ENCODE measurements at places on chromosomes 16 and 17. TPM values are rescaled to one million over a fixed set of nuclear protein-coding genes. Genes with fewer than 3 reads are reported as not detected.

GRCh38 chr16:1614456-1615102, 2.4 kb downstream of the CRAMP1 start:
- DNase-seq: peak; percentile 85

GRCh38 chr16:87834668-87835473, 34.4 kb downstream of the SLC7A5 start:
- DNase-seq: no peak

GRCh38 chr16:68792465-68793324, 50.6 kb upstream of the TANGO6 start:
- no peak for DNase-seq

DNA sequence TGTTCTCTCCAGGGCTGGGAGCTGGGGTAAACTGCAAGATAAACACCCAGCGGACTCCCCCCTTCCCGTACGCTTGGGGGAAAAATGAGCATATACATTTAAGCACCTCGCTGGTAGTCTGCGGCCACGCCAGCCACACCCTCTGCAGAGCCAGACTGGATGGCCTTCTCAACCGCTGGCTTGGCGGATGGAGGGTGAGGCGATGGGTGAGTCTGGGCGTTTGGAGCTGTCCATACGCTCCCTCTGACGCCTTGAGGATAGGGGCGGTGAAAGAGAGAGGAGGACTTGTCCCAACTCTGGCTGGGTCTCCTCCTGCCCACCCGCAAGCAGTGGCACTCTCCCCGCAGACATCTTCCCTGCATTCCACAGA, 1.0 kb downstream of the ITGA3 start:
- peak; percentile 73 for DNase-seq

DNA sequence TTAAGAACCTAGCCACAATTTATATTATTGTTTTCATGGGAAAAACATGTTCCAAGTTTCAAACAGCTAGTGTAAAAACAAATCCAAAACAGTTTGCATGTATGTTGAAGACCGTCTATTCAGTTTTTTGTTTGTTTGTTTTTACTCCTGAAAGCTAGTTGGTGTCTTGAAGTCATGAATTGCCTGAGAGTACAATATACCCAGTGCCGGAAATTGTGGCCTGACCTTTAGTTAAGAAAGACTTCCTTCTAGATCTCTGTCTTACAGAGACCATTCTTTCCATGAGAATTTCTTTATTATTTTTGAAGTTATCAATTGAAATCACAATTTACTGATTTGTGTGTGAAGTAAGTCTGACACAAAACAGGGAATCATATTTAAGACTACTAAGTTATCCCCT, 474.8 kb downstream of the KCNJ2 start:
- DNase-seq: no peak

DNA sequence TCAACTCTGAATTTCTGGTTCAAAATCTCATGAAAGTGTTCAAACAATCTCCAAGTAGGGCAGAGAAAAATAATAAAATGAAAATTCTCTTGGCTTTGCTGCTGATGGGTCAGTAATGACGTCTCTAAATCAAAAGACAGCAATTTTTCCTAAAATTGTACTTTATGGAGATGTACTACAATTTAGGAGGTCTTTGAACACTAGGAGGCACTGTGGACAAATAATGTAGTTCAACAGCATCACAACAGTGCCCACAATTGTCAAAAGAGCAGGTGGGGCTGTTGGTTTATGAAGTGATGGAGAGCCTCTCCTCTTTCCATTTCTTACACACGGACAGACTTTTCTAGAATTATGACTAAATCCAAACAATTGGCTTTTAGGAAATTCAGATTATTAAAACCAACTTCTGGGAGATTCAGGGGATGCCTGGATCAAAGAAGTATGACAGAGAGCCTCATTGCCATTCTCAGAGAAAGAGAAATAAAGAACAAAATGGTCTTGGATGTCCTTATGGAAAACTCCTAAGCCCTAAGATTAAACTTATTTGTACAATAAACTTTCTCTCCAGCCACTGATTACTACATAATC, 23.8 kb downstream of the EZH1 start:
- DNase-seq: peak; percentile 67

DNA sequence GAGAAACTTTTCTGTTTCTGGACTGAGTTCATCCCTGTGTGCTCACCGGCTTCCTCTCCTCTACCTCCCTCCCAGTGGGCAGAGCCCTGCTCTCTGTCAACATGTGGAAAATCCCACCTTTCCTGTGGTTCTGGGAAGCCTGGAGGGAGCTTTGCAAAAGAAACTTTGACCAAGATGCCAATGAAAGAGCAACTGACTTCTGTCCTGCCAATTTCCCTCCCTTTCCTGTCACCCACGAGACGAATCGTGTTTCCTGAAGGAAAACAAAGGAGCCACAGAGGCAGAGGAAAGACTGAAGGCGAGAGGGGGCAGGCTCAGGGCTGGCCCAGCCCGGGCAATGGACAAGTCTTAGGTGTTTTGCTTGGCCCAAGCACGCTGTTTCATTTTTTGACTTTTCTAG, 82.8 kb downstream of the PLCG2 start:
- no peak for DNase-seq

Gene TSR1
- 70.1 TPM for total RNA-seq

Gene PRR35
- total RNA-seq: 0.85 TPM

DNA sequence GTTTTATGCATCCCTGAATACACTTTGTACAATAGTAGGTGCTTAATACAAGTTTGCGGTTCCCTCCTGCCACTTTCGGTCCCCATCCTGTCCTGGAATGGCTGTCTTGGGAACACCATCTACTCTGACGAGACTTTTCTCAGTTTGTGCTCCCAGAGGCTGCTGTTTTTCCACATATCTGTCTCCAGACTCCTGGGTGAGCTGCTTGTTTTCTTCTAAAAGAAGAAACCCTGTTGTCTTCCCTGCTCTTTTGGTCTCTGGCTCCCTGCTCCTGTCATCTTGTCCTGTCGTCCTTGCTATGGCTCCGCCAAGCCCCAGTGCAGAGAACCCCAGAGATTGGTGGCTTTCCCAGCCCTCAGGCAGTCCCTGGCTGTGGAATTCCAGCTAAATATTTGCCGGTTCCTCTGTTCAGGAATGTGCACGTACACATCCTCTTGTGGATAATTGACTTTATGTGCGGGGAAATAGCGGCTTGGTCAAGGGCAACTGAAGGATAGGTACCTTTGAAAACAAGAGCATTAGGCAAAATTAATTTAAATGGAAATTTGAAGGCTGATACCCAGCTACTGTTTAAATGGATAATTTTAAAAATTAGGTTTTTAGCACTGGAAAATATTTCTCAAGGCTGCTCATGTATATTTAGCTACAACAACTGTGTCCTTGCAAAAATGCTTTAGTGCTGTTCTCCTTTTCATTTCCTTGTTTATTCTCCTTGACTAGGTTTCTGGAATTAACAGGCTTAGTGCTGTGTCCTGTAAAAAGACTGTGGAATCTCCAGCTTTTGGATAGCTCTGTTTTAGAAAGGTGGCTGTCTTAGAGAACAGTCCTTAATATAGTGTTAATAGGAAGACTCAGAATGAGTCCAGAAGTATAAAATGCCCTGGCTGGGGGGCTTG, 50.2 kb upstream of the SLC12A3 start:
- no peak for DNase-seq

DNA sequence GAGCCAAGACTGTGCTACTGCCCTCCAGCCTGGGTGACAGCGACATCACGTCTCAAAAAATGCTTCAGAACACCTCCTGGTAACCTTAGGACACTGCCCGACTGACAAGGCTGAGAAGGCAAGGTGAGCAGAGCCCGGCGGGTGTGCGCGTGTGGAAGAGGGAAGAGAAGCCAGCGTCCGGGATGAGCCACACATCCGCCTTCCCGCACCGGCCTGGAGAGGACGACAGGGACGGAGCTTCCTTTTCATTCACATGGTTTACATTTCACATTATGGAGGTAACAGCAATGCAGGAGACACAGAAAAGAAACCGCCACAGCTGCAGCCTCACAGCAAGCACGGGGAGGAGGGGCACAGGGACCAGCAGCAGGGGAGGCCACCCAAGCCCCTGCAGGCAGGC, 16.5 kb downstream of the HAGH start:
- no peak for DNase-seq

Gene KRTAP4-4
- total RNA-seq: not detected

- DNase-seq: peak; percentile 46
These were observed 33.2 kb downstream of the COX4I1 start for GRCh38 chr16:85832570-85833218.

DNA sequence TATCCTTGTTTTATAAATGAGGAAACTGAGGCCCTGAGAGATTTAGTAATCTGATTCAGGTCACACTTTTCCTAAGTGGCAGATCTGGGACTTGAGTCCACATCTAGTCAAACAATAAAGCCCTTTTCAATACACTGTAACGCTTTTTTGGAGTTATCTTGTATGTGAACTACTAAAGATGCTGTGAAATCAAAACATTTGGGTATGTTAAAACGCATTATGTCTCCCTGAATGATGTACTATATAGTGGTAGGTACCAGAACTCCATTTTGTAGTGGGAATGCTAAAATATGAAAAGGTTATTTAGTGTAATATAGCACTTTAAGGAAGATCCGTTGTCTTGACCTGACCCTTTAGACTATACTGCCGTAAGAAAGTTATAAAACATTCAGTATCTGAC, 57.2 kb downstream of the NACA2 start:
- DNase-seq: no peak

- no peak for DNase-seq
These were observed 1.5 kb downstream of the SLC5A11 start for GRCh38 chr16:24847358-24847664.

Gene HCRT
- 0.26 TPM for total RNA-seq

DNA sequence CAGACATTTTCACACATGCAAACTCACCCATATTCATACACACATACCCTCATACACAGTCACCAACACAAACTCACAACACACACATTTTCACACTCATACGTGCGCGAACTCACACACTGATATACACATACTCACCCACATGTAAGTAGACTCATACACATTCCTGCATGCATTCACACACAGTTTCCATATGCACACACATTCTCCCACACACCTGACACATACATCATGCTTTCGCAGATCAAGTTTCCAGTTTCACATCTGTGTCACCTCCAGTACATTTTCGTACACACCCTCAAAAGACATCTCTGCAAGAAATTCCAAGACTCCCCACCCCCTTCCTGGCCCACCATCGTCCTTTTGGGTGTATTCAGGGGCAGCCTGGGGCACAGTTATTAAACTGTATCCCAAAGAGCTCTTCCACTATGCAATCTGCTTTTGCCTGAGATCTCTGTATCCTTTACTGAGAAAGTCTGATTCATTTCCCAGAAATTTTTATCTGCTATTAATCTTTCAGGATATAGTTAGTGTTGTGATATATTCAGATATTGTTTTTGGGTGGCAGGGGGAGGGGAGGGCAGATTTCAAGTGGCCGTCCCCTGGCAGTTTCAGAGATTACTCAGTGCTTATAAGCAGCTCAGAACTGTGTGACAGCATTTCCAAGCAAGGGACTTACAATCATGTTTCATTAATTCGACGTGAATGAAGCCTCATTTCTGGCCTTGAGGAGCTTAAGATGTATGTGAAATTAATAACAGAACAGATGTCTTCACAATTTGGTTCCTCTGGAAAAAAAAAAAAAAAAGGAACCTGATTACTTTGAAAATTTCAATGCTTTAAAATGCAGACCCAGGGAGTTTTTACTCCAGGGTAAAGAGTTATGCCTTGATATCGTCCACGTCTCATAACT, 35.3 kb upstream of the MMP2 start:
- DNase-seq: no peak

Gene CDH5
- not detected for total RNA-seq

GRCh38 chr17:12993631-12994030, 24.2 kb downstream of the ELAC2 start:
- peak; percentile 20 for DNase-seq

Gene SLC12A3
- not detected for total RNA-seq

Gene TEKT3
- 0.21 TPM for total RNA-seq

DNA sequence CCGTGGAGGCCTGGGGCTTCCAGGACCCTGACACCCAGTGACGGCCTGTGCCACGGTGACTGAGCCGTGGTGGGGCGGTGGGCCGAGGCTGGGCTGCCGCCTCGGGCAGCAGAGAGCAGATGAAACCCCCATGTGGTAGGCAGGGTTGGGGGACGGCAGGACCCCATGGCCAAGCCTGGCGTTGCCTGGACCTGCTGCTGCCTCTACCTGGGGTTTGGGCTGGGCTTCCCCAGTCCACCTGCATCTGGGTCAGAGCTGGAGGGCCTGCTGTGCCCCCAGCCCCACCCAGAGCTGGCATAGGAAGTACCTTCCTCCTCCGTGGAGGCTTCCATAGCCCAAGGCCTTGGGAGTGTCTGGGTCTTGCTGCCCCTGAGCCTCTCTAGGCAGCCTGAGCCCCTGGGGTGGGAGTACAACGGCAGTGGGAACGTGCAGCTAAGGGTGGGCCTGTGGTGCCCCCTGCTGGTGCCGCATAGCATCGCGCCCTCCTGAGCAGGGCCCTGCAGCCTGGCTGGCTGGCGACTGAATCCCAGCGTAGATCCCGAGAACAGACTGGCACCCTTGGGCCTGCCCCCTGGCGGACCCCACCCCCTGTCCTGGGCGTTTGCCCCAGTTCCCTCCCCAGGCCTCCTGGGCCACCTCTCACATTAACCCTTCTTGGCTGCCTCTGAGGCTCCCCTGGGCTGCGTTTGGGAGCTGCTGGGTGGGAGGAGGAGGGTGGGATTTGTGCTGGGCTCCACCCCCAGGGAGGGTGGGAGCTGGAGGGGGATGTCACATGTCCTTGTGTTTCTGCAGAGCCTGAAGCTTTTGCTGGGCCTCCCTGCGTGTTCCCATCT, 12.6 kb upstream of the ATP6V0C start:
- peak; percentile 98 for DNase-seq

Gene SRCAP
- total RNA-seq: 7.4 TPM

GRCh38 chr16:57897053-57897784, 73.7 kb downstream of the CNGB1 start:
- DNase-seq: no peak

DNA sequence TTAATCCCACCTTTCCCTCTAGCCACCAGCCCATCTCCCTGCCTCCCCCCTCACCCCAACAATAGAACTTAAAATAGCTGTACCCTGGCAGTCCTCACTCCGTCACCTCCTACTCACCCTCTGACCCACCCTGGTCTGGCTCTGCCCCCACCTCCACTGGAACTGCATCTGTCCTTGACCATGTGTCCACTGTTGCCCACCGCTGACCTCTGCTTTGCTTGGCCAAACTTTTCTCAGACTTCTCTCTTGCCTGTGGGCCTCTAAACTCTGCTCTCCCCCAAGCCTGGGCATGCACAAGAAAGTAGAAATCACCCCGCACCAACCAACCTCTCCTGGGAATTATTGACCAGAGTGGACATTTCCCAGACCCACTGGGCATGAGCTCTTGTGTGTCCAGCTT, 169.8 kb downstream of the WSCD1 start:
- no peak for DNase-seq

Gene TP53TG3F
- total RNA-seq: not detected

GRCh38 chr16:55655897-55656681, at the start of gene SLC6A2:
TSS of gene SLC6A2 (plus strand) at chr16:55655988. CDS start at chr16:55656695, 707 bp downstream.
- DNase-seq: peak; percentile 90

Measured in H7 (cell line).